Fibroblast of skin of scalp (primary cell): ENCODE measurements at places on chromosomes 7 and 10.

- DNase-seq = no peak
Measured at GRCh38 chr10:35797187-35797586, 155.1 kb upstream of the FZD8 start.

GRCh38 chr10:103231047-103231551 lies 14.6 kb upstream of the RPEL1 start:
- peak; percentile 98 for DNase-seq

GRCh38 chr7:108415821-108416536 lies 40.3 kb downstream of the NRCAM start:
- DNase-seq = peak; percentile 40

DNA sequence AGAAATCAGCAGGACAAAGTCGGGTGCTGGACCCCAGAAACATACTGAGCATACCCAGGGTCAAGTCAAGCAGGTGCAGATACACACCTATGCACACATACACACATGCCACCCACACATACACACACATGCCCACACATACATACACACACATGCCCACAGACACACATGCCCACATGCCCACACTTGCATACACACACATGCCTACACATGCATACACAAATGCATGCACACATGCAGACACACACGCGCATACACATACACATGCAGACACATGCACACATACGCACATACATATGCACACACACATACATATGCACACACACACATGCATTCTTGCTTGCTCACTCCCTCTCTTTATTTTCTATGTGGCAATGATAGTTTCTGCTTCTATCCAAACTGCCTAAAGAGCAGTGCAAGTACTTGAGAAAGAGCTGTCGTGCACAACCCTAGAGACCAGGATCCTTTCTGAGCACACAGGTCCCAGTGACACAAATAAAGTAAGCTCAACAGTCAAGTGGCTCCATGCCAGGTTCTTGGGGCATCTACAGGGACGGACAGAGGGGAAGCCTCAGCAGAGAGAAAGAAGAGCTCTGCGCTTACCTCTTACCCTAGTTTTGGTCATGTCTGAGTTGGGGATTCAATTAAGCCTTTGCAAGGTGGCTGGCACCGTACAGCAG lies 83.7 kb downstream of the EBF3 start:
- no peak for DNase-seq

DNA sequence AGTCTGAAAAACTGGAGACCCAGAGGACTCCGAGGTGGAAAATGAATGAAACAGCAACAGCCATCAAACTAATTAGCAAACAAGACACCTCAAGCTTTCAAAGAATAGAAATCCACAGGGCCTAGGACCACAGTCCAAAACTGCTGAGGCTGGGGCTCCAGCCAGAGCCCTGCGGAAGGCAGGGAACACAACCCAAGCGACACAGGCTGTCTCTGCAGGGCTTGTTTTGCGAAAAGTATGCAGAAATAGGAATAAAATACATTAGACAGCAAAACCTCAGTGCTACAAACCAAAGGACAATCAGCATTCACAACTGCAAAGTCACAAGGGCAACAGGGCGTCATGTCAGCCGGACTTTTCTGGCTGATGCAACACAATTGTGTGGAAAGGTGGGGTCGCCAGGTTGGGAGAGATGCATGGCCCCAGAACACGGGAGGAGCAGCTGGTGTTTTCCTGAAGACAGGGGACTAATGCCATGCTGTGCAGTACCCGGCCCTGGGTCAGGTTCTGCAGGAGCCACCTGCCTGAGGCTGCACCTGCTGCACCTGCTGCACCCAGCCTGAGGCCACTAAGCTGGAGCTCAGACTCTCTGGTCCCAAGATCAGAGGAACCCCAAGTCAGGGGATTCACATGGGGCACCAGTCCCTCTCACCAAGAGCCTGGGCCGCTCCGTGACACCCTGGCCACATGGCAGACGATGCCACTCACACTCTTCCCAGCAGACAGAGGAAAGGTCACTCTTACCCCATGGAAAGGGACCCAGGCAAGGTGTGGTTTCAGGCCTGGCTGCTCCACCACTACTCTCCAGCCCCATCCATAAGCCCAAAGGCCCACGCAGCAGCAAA lies 74.2 kb downstream of the MAD1L1 start:
- DNase-seq = no peak

- DNase-seq = peak; percentile 33
Measured at GRCh38 chr10:85548034-85548433, 818.6 kb downstream of the GRID1 start.

DNA sequence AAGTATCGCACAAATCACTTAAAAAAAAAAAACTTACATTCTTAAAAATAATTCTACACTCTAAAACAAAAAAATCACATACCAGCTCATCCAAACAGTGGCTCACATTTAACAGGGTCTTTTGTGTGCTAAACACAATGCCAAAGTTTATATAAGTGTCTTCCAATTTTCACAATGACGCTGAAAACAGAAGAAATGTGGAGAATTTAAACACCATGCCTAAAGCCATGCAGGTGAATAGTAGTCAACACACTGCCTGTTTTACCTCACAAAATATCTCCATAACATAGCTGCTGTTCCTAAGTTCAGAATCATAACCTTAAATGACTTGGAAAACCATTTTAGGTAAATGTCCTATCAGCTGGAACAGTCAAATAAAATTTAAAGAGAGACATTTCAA lies 55.0 kb downstream of the GRB10 start:
- DNase-seq = no peak

DNA sequence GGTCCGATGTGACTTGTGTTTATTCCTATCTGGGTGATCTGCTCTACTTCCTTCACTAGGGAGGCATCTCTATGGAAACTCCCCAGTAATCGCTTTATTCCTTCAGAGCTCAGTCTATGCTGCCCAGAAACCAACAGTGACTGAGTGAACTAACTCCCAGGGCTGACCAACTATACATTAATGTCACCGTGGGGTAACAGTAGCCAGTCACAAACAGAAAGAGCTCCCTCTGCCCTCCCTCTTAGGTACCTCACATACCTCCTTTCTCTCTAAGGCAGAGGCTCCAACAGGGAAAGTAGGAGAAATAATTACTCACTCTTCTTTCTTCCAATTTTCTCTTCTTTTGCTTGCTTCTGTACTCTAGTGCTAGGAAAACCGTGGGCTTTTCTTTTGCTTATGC lies 855.0 kb downstream of the REEP3 start:
- no peak for DNase-seq

DNA sequence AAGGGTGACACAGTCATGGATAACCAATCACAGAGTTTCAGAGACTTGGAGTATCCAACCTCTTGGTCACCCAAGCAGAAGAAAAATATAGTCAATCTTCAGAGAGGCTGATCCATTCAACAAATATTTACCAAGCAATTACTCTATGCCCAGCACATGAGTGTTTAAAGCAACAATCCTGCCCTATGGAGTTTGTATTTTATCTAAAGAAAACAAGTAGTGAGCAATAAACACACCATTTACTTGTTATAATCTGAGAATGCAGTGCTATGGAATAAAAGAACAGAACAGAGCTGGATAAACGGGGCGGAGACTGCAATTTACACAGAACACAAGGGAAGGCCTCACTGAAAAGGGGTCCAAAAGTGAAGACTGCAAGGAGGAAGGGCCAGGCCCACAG lies 63.8 kb downstream of the GRB10 start:
- no peak for DNase-seq

- DNase-seq = no peak
Measured at GRCh38 chr7:14714161-14714728, 188.3 kb downstream of the DGKB start.

GRCh38 chr10:94213980-94214379 lies 148.8 kb downstream of the NOC3L start:
- no peak for DNase-seq

GRCh38 chr7:155618708-155619633 lies 25.5 kb upstream of the RBM33 start:
- DNase-seq = no peak

- peak; percentile 43 for DNase-seq
Measured at GRCh38 chr7:134527979-134528371, 608 bp downstream of the AKR1B10 start.

DNA sequence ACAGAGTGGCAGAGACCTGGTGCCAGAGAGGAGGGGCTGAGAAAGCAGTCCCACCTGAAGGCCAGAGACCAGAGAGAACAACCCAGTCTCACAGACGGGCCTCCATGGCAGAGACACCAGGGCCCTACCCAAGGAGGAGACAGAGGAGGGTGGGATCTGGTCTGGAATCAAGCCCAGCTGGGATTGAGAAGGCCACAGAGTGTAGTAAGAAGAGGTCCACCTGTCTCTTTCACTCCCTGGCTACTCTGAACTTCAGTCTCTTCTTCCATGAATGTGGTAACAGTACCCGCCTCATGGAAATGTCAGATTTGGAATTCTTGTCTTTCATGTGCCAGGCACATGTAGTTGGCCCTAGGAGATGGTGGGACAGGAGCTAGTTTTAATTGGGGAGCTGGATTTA lies 55.6 kb downstream of the CLIP2 start:
- no peak for DNase-seq

GRCh38 chr7:135262623-135263320 lies 29.1 kb downstream of the STRA8 start:
- no peak for DNase-seq

- DNase-seq = peak; percentile 64
Measured at GRCh38 chr10:122853665-122854313, 8.1 kb upstream of the CUZD1 start.

DNA sequence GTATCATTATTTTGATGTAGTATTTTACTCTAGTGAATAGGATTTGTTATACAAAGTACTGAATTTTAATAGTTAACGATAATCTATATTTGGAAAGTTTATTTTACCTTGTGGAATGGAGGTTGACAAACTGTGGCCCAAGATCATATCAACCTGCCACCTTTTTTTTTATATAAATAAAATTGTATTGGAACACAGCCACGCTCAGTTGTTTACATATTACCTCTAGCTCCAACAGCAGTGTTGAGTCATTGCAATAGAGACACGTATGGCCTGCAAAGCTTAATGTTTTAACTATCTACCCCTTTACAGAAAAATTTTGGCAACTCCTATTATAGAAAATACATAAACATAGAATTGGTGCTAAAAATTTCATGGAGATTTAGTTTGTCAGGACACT lies 239.3 kb downstream of the THSD7A start:
- no peak for DNase-seq

- no peak for DNase-seq
Measured at GRCh38 chr7:921071-921461, 33.4 kb downstream of the ADAP1 start.

- DNase-seq = no peak
Measured at GRCh38 chr10:63154546-63155387, 21.6 kb downstream of the NRBF2 start.
